ENCODE measurements at places on chromosomes 3 and 15.

DNA sequence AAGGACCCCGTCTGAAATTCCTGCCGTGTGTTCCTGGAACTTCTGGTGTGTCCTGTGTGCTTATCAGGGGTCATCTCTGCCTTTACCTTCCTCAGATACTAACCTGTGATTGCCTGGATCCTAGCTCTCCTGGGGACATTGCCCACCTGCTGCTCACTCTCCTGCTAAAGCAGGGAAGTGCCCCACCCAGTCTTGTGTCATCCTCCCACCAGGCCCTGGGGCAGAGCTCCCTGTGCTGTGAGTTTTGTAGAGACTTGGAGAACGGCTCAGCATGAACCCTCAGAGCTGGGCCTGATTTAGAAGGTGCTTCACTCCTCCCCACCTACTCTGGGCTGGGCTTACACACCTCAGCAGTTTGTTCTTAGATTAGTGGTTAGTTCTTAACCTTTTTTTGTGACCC is 3.8 kb upstream of the TMEM44 start:
- DNase-seq, result no peak

DNA sequence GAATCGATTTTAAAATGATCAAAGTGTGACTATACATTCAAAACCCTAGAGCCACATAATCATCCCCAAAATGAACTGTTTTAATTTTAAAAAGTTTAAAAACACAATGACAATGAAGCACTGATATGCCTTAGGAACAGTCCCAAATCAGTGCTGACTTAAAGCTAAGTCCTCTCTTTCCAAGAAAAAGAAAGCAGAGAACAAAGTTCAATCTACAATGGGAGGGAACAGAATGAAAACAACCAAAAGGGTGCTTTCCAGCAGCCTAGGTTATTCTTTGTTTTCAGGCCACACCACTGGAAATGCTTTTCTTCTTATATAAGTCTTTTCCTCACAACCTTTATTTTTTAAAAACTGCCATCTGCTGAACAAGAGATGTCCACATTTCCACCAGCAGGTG is 7.2 kb upstream of the STIMATE start:
- DNase-seq, result no peak

DNA sequence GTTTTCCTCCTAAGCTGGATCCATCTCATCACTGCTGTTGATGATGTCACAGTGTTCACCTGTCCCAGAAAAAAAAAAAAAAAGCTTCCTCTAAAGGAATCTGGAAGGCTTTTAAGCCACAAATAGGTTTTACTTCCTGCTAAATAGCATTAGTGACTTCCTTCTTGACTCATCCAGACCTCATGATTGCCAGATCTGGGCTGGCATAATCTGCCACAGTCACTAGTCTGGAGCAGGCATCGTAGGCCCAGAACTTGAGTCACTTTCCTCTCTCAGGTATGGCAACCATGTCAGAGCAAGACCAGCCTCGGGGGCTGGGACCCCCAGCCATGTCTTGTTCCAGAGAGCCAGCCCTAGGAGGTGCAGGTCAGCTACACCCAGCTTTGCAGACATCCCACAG is 266.5 kb upstream of the CADM2 start:
- no peak for DNase-seq

GRCh38 chr15:100740138-100740537 is 137.7 kb downstream of the ASB7 start:
- no peak for DNase-seq

- no peak for DNase-seq
Observed at GRCh38 chr3:58574106-58574505, 3.1 kb downstream of the FAM107A start.

GRCh38 chr15:32956006-32956405 is 238.2 kb downstream of the GREM1 start:
- no peak for DNase-seq

- no peak for DNase-seq
Observed at GRCh38 chr3:190375246-190375645, 12.7 kb upstream of the CLDN16 start.

Measured in NCI-H774 (cell line).